EH (cell line): ENCODE measurements at places on chromosomes 11 and 22.

DNA sequence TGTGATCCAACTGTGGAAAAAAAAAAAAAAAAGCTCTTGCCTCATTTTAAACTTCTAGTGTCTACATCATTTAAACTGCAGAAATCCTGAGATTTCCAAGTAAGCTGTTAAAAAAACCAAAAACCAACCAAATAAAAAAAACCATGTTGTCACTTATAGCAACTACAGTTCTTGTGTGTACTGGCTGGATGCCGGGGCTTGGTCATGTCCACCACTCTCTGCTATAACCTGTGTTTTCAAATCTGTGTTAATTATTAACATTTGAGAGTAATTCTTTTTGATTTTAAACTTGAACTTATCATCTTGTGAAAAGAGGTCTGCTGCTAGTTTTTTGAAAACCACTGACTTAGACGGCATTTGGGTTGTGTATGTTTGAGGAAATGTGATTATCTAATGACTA, 32.2 kb upstream of the BID start:
- no peak for DNase-seq

GRCh38 chr11:1623716-1624115, 1.8 kb upstream of the KRTAP5-4 start:
- DNase-seq, result no peak

DNA sequence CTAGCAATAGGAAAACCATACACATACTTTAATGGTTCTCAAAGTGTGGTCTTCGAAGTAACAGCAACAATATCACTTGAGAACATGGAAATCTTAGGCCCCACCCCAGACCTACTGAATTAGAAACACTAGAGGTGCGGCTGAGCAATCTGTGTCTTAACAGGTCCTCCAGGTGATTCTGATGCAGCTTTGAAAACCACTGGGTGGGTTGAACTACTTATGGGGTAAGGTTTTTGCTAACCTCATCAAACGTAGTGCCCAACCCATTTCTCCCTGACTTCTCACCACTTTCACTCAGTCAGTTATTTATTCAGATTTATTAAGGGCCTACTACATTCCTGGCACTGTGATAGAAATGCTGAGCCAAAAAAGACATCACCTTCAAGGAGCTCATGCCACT, 3.7 kb downstream of the MPZL2 start:
- no peak for DNase-seq

- no peak for DNase-seq
Observed at GRCh38 chr22:46747646-46748045, 9.6 kb upstream of the CERK start.

GRCh38 chr11:68488623-68489022, 28.1 kb downstream of the PPP6R3 start:
- no peak for DNase-seq
